ACHN (cell line): ENCODE measurements at places on chromosomes 7 and 10.

DNA sequence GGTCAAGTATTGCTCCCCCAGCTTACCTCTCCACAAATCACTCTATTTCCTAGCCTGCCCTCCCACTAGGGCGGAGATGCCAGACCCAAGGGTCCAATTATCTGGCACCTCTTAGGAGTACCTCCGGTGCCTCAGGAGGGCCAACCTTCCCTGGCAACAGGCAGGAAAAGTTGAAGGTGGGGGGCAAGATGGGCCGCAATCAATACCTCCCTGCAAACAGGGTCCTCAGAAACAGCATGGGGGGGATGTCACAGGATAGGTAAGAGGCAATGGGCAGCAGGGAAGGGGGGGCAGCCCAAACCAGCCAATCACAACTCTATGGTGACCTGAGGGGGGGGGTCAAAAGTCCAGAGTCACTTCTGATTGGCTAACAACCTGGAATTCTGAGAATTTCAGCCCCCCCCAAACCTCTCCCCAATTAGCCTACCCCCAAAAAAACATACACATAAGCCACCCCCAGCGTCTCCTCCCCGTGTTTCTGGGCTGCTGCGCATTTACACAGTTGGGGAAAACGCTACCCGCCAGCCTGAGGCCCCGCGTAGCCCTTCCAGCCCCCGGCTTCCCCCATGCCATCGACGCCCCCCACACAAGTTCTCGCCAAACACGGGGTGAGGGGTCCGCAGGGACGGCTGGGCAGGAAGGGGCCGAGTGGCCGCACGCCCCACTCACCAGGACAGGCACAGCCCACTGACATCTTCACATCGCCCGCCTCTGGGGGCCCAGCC lies 589 bp downstream of the LDB1 start:
- peak; percentile 83 for DNase-seq

DNA sequence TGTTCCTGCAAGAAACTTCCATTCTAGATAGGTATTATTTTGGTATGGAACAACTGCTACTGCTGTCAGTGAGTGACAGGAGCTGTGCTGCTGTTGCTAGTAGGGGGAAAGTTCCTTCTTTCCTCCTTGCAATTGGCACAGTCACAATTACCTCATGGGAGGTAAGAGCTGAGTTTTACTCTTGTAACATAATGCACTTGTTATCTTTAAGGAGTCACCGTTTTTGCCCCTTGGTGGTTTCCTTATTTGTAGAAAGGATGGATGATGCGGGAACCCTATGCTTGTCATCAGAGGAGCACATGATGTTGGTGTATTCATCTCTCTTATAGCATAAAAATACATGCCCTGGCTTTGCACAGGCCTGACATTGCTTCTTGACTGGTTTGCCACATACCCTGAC lies 234.7 kb upstream of the NPY start:
- DNase-seq: no peak

DNA sequence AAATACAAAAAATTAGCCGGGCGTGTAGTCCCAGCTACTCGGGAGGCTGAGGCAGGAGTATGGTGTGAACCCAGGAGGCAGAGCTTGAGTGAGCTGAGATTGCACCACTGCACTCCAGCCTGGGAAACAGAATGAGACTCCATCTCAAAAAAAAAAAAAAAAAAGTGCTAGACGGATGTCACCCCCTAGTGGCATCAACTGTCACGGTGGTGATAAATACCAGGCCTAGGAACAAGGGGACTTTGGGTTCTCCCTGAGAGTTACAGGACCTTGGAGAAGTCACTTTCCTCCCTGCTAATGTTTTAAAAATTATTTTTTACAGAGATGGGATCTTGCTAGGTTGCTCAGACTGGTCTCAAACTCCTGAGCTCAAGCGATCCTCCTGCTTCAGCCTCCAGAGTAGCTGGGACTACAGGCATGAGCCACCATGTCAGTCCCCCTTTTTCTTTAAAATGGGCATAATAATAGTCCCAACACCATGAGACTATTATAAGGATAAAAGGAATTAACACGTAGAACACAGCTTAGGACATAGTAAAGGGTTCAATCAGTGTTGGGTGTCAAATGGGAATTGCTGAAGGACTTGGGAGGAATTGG lies 2.6 kb upstream of the TMEM130 start:
- DNase-seq: peak; percentile 41

GRCh38 chr7:44697136-44698045 lies 51.3 kb upstream of the ZMIZ2 start:
- DNase-seq: no peak

GRCh38 chr7:2807460-2807844 lies 36.7 kb downstream of the GNA12 start:
- DNase-seq: no peak

- peak; percentile 67 for DNase-seq
These were observed 10.4 kb downstream of the CUL2 start for GRCh38 chr10:35079763-35080162.

- no peak for DNase-seq
These were observed 6.0 kb downstream of the EGFR start for GRCh38 chr7:55024776-55025175.

GRCh38 chr7:116230191-116231005 lies 20.1 kb downstream of the TES start:
- DNase-seq: no peak

DNA sequence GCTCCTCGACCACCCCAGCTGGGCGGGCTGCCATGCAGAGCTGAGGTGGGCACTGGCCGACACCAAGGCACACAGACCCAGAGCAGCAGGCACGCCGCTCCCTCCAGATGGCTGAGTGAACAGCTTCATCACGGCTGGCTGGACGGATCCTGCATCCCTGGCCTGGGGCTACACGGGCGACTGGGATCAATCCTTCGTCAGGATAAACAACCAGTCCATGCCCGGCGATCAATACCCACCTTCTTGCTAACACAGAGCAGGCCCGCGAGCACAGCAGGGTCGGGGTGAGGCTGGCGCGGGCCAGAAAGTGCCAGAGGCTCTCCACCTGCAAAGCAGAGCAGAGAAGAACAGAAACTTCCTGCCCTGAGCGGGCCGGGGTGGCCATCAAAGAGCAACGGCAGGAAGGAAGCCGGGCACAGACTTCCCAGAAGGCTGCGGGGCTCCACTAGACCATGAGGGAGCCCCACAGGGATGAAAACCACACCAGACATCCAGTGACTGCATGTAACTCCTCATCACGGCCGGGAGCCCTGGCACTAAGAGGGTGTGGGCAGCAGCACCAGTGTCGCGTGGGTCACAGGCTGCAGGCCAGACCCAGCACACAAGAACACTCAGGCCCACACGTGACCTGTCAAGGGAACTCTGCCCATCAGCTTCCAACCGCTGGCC lies 166.4 kb downstream of the MAD1L1 start:
- DNase-seq: no peak

DNA sequence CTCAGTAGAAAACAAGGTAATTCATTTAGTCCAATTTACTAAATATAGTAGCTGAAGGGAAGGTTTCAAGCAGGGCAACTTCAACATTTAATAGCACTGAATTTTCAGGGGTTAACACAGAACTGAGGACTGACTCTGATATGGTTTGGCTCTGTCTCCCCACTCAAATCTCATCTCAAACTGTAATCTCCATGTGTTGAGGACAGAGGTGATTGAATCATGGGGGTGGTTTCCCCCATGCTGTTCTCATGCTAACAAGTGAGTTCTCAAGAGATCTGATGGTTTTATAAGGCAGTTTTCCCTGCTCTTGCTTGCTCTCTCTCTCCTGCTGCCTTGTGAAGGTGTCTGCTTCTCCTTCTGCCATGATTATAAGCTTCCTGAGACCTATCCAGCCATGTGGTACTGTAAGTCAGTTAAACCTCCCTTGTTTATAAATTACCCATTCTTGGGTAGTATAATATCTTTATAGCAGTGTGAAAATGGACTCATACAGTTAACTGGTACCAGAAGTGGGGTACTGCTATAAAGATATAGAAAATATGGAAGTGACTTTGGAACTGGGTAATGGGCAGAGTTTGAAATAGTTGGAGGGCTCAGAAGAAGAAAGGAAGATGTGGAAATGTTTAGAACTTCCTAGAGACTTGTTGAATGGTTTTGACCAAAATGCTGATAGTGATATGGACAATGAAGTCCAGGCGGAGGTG lies 9.8 kb upstream of the UMAD1 start:
- DNase-seq: no peak
